ENCODE measurements at places on chromosomes 7 and 10.

DNA sequence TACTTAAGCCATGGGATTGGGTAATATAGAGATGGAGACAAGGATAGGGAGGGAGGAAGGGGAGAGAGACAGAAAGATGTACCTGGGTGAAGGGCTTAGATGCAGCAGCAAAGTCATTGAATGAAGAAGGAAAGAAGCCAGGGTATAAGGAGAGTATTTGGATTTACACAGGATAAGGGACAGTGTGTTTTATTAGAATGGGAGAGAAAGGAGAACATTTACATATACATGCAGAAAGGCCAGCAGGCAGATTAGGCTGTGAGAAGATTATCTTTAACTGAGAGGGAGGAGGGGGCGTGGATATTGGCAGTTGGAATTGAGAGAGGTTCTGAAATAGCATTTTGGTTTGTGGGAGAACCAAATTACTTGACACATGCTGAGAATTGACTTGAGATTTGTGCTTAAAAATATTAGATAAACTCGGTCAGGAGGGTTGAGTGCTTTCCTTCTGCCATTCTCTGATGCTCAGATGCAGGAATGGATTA lies 161.5 kb upstream of the ZNF804B start:
- no peak for DNase-seq

DNA sequence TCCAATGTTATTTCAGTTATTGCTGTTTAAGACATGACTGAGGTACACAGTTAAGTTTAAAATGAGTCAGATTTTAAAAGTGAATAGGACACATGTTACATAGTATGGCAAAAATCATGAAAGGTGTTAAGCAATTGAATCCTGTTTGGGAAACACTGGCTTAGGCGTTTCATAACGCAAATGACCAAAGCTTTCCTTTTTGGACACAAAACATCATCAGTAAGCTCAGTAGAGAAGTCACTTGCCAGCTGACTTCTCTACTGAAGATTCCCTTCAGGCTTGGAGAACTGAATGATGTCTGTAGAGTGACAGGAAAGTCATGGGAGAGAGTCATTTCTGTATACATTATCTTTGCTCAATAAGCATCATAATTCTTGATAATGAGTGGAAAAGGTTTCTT lies 64.4 kb upstream of the RSBN1L start:
- DNase-seq: no peak

GRCh38 chr10:75399461-75400162 lies 2.0 kb downstream of the ZNF503 start:
- DNase-seq: peak; percentile 39

GRCh38 chr10:35300063-35300699 lies 36.1 kb upstream of the CCNY start:
- DNase-seq: no peak

DNA sequence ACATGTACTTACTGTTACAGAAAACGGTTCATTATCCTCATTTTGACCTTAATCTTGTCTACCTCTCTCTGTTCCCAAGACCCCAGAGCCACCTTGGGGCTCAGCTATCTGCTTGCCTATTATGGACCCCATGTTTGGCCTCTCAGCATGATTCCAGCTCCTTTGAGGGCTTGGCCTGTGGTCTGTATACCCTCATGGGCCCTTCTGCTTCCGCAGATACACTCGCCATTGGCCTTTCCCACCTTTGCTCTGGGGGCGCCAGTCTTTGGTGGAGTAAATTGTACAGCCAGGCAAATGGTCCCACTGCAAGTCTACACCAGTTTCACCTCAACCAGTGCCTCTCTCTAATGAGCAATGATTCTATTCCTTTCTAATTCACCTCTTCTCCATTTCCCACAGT lies 109.2 kb upstream of the ZNF746 start:
- DNase-seq: no peak

- no peak for DNase-seq
Measured at GRCh38 chr10:86385806-86386205, 19.2 kb upstream of the GRID1 start.

GRCh38 chr10:132613566-132614348 lies 76.2 kb downstream of the INPP5A start:
- DNase-seq: no peak

- no peak for DNase-seq
Measured at GRCh38 chr7:79823246-79823951, 311.2 kb upstream of the GNAI1 start.

DNA sequence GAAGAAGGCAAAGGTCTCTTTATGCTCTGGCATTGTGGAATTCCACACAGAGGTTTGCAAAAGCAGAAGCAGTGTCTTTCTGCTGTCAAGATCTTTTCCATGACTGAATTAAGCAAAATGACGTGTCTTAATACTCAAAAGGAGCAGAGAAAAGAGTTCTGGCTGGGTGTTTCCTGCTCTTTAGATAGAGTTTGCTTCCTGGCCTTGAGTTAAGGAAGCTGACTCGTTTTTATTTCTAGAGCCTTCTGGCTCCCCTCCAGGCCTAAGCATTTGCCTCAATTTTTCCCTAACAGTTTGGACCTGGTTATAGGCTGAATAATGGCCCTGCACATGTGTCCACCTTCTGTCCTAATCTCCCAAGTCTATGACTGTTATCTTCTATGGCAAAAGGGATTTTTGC lies 21.6 kb downstream of the TAS2R41 start:
- no peak for DNase-seq

DNA sequence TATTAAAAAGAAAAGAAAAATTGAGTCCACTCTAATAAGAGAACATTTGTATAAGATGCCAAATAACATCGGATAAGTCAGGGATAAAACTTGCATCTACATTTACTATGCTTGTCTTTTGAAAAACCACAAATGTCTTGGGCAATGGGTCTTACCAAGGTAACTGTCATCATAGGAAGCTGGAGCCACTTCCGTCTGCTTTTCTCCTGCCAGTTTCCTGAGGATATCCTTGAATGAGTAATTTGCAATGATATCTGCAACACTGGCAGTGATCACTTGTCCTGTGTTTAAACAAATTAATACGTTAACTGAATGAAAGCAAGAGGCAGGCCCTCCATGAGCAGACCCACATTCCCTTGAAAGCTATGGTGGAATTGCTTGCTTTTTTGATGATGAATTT lies 47.3 kb downstream of the ITGA8 start:
- DNase-seq: no peak

GRCh38 chr7:46854958-46855473 lies 726.9 kb downstream of the TNS3 start:
- DNase-seq: no peak

GRCh38 chr7:42445691-42446090 lies 208.7 kb upstream of the GLI3 start:
- DNase-seq: no peak

GRCh38 chr7:154906736-154907355 lies 96.1 kb downstream of the PAXIP1 start:
- DNase-seq: no peak

GRCh38 chr10:75845176-75845947 lies 413.9 kb downstream of the LRMDA start:
- DNase-seq: no peak

DNA sequence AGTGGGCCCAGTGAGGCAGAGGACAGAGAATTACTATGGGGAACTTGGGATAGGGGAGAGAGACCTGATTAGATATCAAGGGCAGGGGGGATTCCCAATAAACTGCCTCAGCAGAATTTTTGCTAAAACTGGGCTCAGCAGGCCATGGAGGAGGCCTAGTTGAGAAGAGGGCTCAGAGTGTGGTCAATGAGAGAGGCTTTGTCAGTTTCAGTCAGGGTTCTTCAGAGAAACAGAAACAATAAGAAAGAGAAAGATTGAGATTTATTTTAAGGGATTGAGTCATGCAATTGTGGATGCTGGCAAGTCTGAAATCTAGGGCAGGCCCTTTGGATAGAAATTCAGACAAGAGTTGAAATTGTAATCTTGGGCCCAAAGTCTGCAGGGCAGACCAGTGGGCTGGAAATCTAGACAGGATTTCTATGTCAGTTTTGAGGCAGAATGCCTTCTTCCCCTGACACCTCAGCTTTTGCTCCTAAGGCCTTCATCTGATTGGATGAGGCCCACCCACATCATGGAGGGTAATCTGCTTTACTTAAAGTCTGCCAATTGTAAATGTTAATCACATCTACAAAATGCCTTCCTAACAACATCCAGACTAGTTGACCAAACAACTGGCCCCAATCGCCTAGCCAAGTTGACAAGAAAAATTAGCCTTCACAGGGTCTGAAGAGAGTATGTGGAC lies 33.5 kb upstream of the CCSER2 start:
- no peak for DNase-seq

Data from NCI-H774 (cell line).